ENCODE measurements at places on chromosomes 11 and 22. TPM values are rescaled to one million over a fixed set of nuclear protein-coding genes. Genes with fewer than 3 reads are reported as not detected.
A peak's percentile ranks its signal among the peaks of the same experiment; 100 is the strongest.

DNA sequence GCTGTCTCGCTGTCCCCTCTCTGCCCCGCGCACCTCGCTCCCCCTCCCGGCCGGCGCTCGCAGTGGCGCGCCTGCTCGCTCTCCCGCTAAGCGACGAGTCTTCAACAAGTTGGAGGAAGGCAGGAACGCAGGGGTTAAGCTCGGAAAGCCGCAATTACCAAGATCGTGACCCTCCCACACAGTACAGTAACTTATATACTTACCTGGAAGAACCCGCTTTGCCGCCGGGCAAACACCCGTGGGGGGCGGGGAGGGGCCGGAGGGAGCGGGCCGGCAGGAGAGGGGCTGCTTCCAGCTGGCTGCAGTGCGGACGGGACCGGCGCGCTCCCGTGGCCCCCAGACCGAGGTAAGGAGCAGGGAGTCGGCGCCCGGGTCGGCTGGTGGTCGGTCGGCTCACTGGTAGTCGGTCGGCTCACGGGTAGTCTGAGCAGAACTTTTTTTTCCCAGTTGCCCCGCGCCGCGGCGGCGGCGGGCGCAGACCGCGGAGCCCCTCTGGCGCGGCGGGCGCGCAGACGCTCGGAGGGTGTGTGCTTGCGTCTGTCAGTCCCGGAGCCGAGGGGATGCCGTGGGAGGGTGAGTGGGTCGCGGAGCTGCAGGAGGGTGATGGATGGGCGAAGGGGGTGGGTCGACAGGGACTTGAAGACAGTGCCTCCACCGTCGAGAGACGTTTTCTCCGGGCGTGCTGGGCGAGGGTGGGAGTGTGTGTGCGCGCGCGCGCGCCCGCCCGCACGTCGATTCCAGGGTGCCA lies 101.2 kb upstream of the HSD17B12 start:
- DNase-seq = peak; percentile 52

OR8G1 gene
- total RNA-seq = not detected

DNA sequence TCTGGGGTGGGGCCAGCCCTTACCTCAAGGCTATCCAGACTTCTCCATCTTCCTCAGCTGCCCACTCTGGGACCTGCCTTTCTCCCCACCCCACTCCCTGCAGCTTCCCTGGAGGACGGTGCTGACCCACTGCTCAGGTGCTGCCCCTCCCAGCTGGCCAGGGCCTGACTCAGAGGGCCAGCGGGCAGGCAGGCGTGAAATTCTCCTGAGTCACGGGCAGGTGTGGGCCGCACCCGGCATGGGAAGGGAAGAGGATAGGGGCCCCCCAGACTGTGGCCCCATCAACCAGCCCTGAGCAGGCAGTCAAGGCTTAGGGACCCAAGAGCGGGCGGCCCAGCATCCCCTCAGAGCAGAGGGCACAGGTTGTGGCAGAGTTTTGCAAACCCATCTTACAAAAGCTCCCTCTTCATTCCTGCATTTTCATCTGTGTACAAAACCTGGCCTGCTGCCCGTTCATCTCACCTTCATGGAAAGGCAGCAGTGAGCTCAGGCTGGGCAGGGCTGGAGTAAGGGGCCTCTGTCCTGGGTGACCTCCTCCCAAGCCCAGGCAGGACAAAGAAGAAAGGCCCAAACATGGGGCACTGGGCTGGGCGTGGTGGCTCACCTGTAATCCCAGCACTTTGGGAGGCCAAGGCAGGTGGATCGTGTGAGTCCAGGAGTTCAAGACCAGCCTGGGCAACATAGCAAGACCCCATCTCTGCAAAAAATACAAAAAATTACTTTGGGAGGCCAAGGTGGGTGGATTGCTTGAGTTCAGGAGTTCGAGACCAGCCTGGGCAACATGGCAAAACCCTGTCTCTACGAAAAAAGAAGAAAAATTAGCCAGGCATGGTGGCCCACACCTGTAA lies 6.1 kb downstream of the RHOD start:
- no peak for DNase-seq

- no peak for DNase-seq
These were observed 9.5 kb upstream of the DKK3 start for GRCh38 chr11:12017865-12018453.

DNA sequence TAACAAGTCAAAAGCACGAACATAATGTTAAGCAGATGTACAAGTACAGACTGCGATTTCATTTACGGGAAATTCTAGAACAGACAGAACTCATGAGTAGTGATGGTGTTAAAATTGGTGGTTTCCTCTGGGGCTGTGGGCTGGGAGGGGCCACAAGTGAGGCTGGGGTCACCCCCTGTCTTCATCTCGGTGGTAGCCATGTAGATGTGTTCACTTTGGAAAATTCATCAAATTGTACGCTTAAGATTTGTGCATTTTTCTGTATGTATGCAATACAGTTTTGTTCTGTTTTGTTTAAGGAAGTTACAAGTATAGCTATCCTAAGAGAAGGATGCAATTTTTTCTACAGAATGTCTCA lies 504 bp upstream of the ASCC2 start:
- DNase-seq = no peak

DNA sequence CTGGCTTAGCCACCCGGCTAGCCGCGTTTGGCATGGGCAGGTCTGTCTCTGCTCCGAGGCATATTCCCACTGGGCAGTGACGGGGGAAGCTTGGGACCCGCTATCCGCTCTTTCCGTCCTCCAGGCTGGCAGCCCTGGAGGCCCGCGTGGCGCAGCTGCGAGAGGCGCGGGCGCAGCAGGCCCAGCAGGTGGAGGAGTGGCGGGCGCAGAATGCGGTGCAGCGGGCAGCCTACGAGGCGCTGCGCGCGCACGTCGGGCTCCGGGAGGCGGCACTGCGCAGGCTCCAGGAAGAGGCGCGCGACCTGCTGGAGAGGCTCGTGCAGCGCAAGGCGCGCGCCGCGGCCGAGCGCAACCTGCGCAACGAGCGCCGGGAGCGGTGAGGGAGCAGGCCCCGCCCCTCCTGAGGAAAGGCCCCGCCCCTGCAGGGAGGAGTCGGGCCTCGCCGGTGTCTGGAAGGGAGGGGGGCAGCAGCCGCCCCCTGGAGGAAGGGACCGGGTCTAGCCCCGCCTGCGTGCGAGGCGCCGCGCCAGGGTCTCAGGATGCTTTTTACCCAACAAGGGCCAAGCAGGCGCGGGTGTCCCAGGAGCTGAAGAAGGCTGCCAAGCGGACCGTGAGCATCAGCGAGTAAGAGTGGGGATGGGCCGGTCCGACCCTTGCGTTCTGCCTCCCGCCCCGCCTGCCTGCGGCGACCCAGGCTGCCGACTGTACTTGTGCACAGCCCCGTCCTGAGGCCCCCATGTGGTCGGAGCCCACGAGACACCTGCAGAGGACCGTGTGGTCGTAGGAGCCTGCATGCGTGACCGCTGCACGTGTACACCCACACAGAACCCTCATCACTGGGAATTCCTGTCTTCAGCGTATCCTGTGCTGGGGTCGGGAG lies 7.9 kb downstream of the ATG16L2 start:
- peak; percentile 88 for DNase-seq

DNA sequence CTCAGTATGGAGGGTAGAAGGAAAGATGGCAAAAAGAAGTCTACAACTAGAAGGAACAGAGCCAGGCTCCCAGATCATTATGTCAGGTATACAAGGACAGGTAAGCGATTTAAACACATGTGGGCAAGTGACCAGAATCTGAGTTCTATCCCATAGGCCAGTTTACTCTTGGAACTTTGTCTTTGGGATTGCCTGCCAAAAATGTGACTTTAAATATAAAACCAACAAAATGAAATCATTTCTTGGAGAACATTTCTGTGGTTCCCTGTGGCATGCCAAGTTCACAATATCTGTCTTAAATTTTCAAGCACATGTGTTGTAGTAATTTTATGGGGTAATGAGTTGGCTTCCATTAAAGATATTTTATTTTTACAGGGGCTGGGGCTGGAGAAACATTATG lies 141.0 kb downstream of the SLC17A6 start:
- DNase-seq = no peak

DNA sequence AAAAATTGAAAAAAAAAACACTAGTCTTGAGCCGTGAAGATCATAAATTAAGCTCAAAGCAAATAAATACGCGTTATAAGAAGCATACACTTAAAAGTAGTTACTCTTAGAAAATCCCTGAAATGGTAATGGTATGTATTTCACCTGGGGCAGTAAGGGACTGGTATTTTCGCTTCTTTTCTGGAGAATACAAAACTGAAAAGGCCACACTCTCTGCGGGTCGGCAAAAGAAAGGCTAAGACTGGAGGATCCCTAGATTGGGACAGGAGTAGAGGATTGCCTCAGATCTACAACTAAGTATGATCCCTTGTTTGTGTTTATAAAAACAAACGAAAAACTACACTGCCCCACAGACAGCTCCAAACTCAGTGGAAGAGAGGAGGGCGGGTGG lies 617 bp downstream of the TSG101 start:
- DNase-seq = no peak

- no peak for DNase-seq
These were observed 19.8 kb downstream of the ARL14EP start for GRCh38 chr11:30342736-30343166.

- no peak for DNase-seq
These were observed 189.2 kb downstream of the EFCAB6 start for GRCh38 chr22:43622886-43623285.

DNHD1 gene
- 35.5 TPM for total RNA-seq

DNA sequence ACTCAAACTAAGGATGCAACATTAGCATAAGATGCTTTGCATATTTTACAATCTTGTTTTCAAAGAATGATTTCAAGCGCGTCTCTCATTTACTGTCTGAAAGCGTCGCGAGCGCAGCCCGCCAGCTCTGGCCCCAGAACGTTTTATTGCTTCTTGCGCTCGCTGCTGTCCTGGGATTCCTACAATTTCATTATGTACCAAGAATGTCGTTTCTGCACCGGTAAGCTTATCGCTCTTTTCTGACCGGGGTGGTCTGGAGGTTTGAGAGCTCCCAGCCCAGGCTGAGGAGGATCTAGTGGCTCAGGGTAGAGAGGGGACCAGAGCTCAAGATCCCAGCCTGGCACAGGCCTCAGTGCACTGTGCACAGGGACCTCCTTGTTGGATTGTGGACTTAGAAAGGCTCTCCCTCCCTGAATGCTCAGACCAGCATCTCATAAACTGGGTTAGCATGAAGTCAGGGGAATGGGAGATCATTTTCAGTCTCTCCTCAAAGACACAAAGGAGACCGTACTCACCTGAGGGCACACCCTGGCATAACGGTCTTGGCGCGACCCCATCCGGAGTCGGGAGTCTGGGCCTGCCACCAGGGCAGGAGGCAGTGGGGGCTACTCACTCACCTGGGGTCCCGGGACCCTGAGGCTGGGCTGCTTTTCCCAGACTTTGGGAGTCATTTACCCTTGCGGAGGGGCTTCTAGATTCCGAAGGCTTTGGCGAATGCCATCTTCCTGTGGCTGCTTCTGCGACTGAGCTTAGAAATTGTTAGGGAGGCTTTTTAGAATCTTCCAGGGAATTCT lies 817.4 kb downstream of the BRD1 start:
- peak; percentile 2 for DNase-seq

DNA sequence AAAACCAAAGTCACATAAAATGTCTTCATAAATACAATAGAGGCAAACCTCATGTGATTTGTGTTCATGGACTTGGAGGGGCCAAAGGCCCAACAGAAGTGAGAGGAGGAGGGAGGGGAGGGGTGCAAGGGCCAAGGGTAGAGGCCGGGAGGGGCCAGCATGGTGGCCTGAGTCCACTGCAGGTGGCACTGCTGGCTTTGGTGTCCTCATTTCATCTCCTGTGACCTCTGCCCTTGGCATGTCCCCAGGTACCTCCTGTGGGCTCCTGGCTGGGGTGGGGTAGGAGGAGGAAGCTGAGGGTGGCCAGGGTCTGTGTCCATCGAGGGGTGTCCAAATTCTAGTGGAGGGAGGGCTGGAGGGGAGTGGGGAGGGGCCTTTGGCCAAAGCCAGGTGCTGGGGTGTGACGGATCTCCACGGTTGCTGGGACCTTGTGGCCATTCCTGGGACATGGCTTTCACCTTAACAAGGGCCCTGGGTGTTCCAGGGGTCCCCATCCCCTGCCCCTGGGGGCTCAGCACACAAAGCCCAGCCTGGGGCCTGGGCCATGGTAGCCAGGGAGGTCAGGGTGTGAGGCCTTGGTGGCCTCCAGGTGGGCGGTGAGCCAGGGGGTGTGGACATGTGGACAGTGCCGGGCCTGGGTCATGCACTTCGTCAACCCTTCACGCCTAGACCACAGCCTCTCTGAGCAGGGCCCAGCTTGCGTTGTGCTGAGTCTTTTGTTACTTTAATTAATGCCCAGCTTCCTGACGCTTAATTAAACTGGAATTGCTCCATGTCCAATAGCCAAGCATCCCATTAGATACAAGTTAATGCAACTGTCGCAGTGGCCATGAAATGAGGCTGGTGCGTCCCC lies 20.7 kb upstream of the CCDC188 start:
- no peak for DNase-seq

DNA sequence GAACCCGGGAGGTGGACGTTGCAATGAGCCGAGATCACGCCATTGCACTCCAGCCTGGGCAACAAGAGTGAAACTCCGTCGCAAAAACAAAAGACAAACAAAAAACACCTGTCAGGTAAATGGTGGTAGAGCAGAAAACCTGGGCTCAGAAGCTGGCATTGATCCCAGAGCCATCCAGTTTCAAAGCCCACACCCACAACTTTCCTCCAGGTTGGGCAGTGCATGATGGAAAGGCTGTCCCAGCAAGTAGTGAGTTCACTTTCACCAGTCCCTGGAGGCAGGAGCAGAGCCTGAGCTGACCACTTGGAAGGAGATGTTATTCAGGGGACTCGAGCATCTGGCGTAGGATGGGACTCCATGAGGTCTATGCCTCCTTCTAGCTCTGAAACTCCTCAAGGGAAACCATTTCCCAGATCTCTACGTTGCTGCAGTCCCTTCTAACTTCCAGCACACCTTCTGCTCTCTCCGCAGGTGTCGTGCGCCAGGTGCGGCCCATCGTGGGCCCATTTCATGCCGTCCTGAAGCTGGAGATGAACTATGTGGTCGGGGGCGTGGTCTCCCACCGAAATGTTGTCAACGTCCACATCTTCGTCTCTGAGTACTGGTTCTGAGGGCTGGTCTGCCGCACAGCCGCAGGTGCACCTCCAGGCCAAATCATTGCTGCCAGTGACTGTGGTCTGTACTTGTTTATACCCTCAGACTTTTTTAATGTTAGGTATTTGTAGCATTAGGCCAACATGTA lies 71.6 kb upstream of the ATXN10 start:
- no peak for DNase-seq

DNA sequence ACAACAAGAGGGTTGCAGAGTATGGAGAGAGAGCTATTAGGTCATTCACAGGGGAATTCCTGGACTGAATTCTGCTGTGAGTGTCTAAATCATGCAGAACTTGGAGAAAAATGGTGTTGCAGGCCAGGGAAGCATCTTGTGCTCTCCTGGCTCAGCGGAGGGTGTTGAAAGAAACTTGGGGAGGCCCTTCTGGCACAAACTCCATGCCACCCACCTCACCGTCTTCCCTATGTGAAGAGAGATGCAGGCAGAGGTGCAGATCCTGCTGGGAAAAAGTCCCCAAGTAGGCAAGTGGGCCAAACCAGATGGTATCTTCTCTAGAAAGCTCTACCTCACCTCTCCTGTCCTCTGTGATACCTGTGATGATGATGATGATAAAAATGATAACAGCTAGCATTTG lies 604.3 kb upstream of the API5 start:
- DNase-seq = no peak

MS4A3 gene
- total RNA-seq = not detected

- DNase-seq = peak; percentile 65
These were observed 6.9 kb downstream of the TRABD start for GRCh38 chr22:50192436-50193204.

Data from activated naive CD8-positive, alpha-beta T cell treated with anti-CD3 and anti-CD28 coated beads, Interleukin-2, amount 10 ng/mL, durations not matched to agents 7 days and 5 days (primary cell).